ENCODE measurements at places on chromosomes 6 and 20.

- no peak for DNase-seq
Observed at GRCh38 chr20:41570557-41570956, 47.6 kb downstream of the CHD6 start.

- no peak for DNase-seq
Observed at GRCh38 chr6:2552526-2553154, 198.1 kb downstream of the MYLK4 start.

GRCh38 chr6:87738000-87738399 lies 36.0 kb upstream of the AKIRIN2 start:
- no peak for DNase-seq

- DNase-seq: no peak
Observed at GRCh38 chr6:72861935-72862432, 240.1 kb downstream of the KCNQ5 start.

DNA sequence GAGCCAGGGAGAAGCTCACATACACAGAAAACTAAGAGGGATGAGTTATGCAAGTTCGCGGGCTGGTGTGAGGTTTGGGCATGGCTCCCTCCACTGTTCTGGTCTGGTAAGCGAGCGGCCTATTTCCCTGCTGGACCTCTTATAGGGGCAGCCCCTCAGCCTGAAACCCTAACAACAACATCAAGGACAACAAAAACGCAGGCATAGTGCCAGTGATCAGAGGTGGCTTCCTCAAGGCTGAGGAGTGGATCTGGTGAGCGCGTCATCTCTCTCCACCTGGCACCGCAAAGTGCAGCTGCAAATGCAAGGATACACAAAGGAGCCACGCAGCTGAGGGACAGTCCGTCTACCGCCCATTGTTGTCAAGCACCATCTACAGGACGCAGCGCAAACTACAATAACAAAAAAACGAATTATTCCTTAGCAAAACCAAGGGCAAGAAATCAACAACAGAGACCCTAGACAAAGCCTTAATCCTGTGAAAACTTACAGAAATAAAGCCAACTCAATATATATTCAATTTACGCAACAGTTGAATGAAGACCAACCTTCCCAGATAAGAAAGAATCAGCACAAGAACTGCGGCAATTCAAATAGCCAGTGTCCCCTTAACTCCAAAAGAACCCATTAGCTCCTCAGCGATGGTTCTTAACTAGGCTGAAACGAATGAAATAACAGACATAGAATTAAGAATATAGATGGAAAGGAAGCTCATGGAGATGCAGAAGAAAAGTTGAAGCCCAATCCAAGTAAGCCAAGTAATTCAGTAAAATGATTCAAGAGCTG lies 9.2 kb upstream of the DEFB110 start:
- DNase-seq: no peak

- DNase-seq: no peak
Observed at GRCh38 chr6:15969236-15969778, 159.6 kb upstream of the MYLIP start.

DNA sequence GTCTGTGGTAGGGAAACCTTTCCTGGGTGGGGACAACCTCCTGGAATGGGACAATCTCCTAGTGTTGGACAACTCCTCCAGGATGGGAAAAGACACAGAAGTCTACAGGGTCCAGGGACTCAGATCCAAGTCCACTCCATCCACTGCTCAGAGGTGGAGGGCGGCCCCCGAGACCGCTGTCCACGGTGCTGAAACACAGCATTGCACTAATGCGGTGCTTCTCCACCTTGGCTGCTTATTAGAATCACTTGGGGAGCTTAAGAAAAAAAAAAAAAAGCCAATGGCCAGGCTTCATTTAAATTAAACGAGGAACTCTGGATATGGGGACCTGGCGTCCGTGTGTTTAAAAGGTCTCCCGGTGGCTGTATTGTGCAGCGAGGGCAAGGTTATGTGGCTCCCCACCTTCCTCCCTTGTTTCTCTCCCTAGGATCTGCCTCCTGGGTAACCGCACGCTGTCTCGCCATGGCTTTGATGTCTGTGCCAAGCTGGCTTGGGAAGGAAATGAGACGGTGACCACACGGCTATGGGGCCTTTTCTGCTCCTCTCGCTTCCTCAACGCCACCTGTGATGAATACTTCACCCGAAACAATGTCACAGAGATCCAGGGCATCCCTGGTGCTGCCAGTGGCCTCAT lies 12.0 kb downstream of the SLC12A5 start:
- no peak for DNase-seq
